ENCODE measurements at places on chromosomes 2 and 18.

DNA sequence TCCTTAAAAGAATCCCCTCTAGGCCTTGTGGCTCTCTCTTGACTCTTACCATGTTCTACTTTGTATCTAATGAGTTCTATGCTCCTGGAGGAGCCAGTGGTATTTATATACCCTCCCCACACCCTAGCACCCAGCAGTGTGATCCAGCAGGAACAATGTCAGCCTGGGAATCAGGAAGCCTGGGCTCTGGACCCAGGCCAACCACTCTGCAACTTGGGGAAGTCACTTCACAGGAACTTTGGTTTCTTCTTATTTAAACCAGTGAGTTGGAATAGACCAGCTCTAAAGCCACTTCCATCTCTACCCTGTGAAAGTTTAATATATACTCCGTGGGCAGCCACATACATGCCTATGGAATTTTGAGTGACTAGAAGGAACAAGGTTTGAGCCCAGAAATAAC is 11.6 kb upstream of the SPTBN1 start:
- DNase-seq = no peak

GRCh38 chr2:240768216-240768615 is 51.8 kb downstream of the KIF1A start:
- DNase-seq = no peak

DNA sequence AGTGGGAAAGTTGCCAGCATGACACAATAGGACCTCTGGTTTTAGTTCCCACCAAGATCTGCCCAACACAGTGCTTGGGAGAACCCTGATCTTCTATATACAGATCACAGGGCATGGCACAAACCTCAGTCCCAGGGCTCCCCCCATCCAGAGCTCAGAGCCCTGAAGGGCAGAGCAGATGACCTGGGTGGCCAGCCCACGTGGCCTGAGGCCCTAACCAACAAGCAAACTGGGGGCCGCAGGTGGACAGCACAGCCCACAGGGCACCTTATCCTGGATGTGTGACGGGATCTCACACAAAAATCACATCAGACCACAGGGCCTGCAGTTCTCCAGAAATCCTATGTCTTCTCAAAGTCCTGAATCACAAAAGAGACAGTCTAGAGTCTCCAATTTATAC is 34.7 kb downstream of the CRACDL start:
- no peak for DNase-seq

DNA sequence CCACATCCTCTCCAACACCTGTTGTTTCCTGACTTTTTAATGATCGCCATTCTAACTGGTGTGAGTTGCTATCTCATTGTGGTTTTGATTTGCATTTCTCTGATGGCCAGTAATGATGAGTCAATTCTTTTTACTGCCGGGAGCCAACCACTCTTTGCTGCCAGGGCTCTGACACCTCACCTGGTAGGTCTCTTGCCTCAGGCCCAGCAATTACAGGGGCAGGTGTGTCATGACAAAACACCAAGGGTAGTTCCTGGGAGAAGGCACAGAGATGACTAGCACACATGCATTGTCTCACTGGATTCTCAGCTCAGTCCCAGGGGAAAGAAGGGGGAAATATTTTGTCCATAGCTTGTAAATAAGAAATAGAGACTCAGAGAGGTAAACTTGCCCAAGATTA is 122.3 kb downstream of the CHST9 start:
- no peak for DNase-seq

DNA sequence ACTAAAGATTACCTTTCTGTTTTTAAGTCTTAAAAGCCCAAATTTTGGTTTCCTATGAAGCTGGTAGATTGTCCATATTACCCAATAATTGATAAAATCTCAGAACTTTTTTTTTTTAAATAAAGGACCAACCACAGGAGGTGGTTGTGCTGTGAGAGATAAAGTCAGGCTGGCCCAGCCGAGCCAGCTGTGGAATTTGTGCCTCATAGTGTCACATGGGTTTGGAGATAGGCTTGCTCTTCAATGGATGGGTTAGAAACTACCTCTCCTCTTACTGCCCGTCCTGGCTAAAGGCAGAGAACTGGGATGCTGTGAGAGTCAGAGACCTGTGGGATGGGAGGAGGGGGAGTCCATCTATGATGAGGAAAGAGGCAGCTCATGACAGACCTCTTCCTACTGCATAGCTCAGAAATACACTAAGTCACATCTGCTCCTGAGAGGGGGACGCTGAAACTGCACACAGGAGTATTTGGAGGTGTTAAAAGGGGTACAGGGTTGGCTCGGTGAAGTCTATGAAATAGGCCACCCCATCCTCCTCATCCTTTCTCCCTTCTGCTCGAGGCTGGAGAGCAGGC is 99.7 kb upstream of the MGAT4A start:
- DNase-seq = no peak

GRCh38 chr2:61125123-61125710 is 36.8 kb upstream of the C2orf74 start:
- no peak for DNase-seq

GRCh38 chr2:157476953-157477709 is 33.2 kb upstream of the CYTIP start:
- no peak for DNase-seq

DNA sequence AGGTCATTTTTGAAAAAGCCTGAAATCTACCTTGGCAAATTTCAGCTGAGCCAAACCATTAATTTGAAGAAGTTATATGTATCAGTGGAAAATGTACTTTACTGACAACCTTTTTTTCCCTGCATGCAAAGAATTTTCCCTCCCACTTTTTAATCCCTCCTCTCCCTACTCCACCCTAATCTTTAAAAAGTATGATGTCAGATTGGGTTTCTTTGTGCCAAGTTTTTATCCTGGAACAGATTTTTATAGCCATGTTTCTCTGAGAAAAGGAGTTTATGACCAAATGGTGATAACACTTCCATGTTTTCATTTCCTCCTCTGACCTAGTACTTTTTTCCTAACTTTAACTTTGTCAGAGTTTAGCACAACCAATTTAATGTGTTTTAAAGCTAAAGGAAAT is 250.3 kb upstream of the FOSL2 start:
- DNase-seq = no peak

- DNase-seq = peak; percentile 50
Observed at GRCh38 chr18:48777026-48777743, 173.6 kb downstream of the SMAD7 start.

DNA sequence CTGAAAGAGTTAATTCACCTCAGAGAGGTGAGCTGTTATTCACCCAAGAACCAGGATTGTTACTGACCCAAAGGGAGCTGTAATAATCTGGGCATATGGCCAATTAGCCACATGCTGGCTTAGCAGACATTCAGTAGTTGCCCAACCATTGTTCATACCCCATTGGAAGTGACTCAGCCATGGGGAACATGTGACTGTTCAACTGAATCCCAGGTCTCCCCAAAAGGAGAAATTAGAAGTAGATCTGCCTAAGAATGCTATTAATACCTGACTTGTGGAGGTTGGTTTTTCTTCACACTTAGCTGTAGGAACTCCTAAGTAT is 272.6 kb upstream of the UBE2E3 start:
- no peak for DNase-seq

- no peak for DNase-seq
Observed at GRCh38 chr2:53356291-53356905, 411.2 kb upstream of the CHAC2 start.

DNA sequence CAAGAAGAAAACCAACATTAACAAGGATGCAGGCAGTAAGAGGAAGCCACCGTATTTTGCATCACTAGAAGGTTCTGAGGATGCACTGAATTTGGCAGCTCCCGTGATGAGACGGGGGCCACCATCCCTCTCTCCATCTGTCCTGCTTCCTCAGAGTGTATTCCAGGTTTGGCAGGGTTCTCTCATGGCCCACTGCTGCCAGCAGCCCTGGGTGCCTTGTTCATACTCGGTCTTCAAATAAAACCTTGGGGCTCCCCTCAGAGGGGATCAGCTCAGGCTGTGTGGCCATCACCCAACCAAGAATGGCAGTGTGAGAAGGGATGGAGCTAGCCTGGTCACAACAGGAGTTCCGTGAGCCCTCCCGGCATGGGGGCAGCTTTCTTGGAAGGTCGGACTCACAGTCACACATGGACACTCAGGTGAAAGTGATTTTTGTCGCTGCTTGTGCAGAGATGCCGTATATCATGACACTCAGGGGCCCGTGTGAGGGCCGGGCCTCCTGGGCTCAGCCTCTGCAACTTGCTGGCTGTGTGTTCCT is 12.8 kb upstream of the MBP start:
- no peak for DNase-seq

DNA sequence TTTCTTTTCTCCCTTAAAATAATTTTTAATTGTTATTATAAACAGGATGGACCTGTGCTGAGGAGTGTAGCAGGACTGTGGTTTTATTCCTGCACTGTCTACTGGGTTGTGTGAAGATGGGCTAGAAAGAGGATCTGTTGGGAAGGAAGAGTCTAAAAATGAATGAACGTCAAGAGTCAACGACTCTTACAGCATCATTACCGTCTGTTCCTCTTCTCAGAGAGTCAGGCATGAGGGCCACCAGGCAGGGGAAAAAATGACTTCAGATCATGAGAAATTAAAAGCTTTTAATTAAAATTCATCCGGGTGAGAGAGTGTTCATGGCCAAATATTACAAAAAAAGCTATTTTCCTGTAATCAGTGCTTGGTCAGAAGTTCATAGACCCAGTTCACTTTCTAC is 32.6 kb downstream of the SRSF7 start:
- DNase-seq = no peak

DNA sequence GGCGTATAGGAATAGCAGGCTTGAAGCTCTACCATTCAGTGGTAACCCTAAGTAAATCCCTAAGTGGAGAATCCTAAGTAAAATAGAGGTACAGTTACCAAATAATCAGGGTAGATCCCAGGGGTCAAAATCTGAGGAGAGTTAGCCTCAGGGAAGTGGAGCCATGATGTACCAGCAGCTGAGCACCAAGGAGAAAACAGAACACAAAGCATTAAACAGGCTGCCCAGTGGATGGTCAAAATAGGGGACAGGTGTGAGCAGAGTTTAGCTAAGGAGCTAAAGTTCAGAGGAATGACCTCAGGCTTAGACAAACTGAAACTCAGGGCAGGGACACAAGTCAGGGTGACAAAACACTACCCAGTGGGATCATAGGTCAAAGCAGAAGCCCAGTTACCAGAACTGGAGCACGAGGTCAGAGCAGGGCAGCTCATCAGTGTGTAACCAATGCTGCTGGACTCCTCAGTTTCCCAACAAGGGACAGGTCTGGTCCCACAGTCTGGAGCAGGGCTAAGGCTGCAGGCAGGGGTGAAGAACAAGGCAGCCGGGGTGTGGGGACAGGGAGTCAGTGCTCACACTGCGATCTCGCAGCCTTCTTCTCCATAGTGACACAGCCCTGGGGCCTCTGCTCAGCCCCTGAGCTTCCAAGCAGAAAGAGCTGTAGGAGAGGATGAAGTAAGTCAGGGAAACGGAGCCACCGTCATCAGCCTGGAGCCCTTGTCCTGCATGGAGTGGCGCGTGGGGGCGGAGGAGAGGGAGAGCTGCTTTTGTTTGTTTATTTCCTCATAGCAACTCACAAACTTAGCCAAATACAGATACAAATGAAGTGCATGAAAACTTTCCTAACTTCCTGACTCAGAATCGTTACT is 264.0 kb downstream of the MREG start:
- DNase-seq = no peak

- DNase-seq = no peak
Observed at GRCh38 chr2:184679219-184680018, 81.1 kb downstream of the ZNF804A start.

DNA sequence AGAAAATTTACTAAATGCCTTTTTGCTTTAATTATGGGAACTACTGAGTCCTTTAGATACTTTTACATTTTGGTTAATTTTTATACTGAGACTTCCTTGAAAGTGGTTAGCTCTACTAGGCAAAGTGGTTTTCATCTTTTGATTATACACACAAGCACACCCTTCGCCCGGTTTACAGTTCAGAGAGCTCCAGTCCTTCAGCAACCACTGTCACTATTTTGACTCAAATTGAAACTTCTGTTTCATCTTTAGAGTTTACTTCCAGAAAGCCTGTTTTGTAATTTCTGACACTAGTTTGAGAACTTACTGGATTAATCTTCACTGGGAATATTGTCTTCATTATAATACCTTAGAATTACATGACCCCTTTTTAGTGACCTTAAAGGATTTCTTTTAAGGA is 140.3 kb upstream of the FOSL2 start:
- DNase-seq = no peak

DNA sequence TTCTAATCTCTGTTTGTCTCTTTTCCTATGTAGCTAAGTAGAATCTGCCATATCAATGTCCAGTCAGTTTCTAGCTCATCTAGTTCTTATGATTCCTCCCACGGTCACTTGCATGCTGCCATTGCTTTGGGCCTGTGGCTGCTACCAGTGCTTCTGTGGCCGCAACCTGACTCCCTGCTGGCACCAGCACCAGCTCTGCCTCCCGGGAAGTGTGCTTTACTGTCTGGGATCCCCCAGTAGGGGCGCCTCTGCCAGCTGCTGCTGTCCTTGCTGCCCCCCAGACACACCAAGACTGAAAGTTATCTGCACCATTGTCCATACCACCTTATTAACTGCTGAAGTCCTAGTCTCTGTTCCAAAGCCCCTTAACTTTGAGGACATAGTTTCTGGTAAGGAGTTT is 56.3 kb downstream of the RAPGEF4 start:
- DNase-seq = no peak

DNA sequence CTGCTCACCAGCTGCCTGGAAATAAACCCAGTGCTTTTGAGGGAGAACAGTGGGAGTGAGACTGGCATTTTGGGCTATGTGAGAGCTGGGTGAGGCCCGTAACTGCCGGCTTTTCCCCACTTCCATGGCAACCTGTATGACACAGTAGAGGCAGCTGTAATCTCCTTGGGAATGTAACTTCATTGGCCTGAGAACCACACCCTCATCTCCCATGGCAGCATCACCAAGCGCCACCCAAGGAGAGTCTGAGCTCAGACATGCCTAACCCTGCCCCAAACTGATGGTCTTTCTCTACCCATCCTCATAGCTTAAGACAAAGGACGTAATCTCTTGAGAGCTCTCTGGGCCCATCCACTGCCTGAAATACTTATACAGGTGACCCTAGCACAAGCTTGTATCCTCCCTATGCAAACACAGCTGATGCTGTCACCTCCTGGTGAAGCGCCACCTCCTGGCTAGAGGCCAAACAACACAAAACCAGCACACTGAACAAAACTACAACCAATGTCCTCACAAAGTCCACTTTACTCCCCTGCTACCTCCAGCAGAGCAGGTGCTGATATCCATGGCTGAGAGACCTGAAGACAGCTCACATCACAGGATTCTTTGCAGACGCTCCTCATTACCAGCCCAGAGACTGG is 763.4 kb upstream of the NRXN1 start:
- DNase-seq = no peak

- DNase-seq = no peak
Observed at GRCh38 chr2:238899386-238899785, 51.5 kb downstream of the TWIST2 start.

GRCh38 chr2:211930331-211930730 is 608.3 kb downstream of the ERBB4 start:
- no peak for DNase-seq
